Skin of body (tissue), 3 donors: ENCODE measurements at places on chromosomes 16 and 17. TPM values are rescaled to one million over a fixed set of nuclear protein-coding genes. Genes with fewer than 3 reads are reported as not detected.

- no peak for DNase-seq
Measured at GRCh38 chr17:35548208-35548810, 10.8 kb upstream of the SLFN12L start.

Gene KRTAP9-4
- total RNA-seq, result 6.5 TPM

Gene ZNF778
- total RNA-seq, result 4.7 TPM

DNA sequence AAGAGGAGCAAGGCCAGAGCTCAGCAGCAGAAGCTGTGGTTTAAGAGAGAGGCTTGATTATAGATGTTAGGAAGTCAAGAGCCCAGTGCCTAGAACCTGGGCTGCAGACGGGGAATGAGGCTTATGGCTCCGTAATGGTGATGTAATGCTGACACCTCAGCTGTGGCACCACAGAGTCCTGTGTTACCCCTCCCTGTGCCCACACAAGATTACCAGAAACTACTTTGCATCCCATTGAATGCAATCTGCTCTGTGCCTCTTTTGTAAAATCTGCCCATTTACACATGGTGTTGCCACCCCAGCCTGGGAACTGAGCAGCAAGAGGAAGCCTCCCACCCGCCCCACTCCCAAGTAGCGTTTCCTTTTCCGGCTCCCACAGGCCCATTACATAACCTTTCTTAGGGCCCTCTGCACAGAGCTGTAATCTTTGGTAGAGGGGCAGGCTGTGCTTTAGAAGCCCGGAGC lies 57.0 kb downstream of the PITPNC1 start:
- no peak for DNase-seq

Gene ATP2A1
- total RNA-seq, result 64.1 TPM

GRCh38 chr17:72145962-72146361 lies 25.1 kb downstream of the SOX9 start:
- DNase-seq, result no peak

Gene SIRT7
- total RNA-seq, result 12.6 TPM

Gene KRTAP4-6
- total RNA-seq, result 4.0 TPM

DNA sequence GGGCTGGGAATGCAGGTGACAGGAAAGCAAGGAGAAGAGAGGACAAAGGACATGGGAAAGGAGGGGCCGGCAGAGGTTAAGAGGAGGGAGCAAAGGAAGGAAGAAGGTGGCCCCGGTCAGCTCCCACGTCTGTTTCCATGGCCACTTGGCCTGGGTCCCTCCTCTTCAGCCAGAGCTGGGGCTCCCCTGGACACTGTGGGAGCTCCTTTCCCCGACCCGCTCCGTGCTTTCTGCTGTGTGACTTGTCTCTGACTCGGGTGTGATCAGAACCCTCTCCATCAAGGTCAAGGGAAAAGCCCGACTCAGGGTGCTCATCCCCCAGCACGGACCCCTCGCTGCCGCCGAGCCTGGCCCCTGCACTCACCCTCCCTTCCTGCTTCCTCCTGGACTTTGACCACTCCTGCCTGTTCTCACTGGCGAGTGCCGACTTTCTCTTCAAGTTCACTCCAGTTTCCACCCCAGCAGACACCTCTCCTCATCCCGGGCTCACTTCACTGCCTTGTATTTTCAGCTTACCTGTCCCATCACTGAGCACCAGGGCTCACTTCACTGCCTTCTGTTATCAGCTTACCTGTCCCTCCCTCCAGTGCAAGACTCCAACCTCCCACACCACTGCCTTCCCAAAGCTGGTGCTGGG lies 61.2 kb downstream of the MEAK7 start:
- no peak for DNase-seq

GRCh38 chr16:14418795-14419225 lies 211.2 kb downstream of the PARN start:
- DNase-seq, result no peak

GRCh38 chr17:29982991-29983653 lies 41.7 kb downstream of the EFCAB5 start:
- DNase-seq, result no peak

DNA sequence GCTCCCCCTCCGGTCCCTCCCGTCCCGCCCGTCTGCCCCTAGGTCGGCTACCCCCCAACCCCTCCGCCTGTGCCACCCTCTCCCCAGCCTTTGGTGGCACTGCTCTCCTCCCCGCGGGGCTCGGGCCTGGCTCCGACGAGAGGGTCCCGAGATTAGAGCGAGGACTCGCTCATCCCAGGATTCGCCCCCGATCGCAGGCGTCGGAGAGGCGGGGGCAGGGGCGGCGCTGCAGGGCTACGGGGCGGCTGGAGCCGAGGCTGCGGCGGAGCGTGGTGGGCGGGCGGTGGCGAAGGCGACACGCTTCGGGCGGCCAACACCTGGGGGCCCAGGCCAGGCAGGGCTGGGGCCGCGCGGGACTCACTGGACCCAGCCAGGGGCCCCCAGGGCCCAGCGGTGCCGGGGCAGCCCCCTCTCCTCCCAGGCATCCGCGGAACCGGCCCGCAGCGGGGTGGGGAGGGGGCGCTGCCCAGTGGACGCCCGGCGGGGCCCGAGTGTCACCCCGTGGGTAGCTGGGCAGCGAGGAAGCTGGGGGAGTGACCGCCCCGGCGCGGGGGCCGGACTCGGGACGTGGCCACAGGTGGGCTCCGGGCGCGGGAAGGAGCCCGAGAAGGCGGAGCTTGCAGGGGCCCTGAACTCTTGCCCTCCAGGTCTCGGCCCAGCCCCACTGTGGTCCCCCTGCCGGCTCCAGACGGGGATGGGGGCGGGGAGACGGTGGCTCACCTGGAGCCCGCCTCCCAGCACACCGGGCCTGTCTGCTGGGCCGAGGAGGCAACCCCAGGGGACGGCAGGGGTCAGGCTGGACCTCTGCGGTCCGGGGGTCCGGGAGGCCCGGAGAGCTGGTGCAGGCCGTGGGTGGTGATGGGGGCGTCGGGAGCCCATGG lies 1.5 kb downstream of the MGAT5B start:
- DNase-seq, result no peak

DNA sequence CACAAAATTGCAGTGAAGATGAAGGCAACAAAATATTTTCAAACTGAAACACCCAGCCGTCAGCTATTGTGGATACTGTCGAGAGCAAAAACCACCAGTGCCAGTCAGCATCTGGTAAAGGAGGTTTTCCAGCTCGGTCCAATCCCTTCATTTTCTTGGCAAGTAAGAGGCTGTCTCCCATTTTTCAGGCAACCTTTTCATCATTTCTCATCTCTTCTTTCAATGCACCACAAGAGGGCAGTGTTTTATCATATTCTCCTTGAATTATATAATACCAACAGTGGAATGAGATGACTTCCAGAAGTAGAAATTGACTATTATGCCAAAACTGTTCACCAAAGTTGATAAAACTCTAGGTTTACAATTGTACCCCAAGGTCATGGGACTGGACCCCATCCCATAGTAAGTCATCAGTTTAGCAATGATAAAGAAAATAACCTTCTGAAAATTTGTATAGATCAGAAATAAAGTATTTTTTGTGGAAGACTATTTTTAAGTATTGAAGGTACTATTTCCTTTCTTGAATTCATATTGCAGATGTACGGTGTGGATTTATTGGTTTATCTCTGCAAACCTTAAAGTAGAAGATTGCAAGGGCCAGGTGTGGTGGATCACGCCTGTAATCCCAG lies 16.8 kb downstream of the NQO1 start:
- peak; percentile 30 for DNase-seq

Gene G6PC1
- total RNA-seq, result not detected

Gene ADCY7
- 13.6 TPM for total RNA-seq

DNA sequence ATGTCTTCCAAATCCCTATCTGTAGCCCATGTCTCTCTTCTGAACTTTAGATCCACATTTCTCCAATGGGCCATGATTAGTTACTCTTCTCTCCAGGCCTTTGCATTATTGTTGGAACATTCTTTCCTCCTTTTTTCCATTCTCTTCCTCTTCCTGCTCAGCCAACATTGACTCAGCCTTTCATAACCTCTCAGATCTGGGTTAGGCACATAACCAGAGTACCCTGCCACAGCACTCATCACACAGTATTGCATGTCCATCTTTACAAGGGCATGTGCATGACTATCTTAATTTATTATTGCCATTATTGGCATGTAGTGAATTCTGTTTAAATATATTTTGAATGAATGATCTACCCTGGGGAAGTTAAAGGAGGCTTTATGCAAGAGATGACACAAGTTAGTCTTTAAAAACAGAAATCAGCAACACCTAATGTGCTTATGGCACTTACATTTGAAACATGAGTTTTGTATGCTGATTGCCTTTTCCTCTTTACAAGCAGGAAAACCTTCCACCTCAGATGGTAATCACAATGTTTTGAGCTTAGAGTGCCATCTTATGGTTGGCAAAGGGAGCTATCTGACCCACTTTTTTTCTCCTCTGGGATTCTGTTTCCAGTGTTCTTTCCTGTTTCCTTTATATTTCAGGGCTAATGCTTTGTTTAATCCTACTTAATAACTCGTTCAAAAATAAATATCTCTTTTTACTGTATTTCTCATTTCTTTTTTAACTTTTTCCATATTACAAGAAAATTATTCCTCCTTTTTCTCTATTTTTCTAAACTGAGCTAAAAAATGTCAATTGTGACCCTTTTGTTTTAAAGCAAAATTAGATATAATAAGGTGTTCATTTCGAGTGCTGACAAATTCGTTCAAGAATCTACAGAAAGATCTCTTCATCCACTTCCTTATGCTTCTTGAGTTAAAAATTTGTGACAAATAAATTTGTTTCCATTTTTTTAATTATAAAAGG lies 151.0 kb upstream of the RBL2 start:
- DNase-seq, result no peak

DNA sequence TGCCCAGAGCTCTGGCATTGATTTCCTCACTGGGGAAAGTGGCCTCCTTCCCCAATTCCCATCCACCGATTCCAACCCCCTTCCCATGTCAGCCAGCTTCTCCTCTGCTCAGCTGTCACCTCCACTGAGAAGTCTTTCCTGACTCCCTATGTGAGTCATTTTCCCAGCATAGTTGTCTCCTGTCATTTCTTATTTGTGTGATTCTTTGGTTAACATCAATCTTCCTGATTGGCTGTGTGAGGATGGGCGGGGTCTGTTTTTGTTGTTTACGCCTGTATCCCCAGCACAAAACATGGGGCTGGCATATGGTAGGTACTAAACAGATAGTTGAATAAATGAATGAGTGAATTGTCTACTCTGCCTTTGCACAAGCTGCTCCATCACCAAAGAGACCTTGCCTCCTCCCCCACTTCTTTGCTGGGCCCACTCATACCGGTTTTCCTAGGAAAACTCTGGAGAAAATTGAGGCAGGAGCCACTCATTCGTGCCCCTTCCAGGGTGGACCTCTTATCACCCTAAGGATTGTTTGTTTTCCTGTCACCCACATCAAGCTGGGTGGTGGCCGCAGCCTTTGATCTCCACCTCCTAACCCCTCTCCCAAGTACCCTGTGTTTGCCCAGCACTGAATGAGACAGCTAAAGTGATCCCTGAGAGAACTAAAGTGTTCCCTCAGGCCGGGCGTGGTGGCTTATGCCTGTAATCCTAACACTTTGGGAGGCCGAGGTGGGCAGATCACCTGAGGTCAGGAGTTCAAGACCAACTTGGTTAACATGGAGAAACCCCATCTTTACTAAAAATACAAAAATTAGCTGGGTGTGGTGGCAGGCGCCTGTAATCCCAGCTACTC lies 1.2 kb upstream of the GRB7 start:
- DNase-seq, result no peak
